ENCODE measurements at places on chromosomes 1 and 21.

GRCh38 chr21:32459972-32460371 lies 47.5 kb downstream of the EVA1C start:
- no peak for DNase-seq

DNA sequence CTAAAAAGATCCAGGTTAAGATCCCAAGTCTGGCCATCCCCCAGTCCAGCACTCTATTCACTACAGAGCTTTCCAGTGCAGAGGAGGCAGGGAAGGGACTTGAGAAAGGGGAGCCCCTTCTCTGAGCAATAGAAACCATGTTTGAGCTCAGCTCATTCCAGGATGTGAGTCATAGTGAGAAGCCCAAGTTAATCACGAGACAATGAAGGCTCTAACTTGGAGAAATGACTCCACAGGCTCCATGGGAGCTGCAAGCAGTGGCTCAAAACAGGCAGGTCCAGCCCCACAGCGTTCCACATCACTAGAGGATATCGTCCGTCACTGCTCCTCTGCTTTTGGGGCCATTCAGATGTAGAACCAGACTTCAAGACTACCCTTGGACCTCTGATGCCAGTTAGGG lies 59.1 kb downstream of the CAMK2N1 start:
- DNase-seq: no peak

- DNase-seq: no peak
These were observed 128.4 kb upstream of the MROH9 start for GRCh38 chr1:170806961-170807360.

DNA sequence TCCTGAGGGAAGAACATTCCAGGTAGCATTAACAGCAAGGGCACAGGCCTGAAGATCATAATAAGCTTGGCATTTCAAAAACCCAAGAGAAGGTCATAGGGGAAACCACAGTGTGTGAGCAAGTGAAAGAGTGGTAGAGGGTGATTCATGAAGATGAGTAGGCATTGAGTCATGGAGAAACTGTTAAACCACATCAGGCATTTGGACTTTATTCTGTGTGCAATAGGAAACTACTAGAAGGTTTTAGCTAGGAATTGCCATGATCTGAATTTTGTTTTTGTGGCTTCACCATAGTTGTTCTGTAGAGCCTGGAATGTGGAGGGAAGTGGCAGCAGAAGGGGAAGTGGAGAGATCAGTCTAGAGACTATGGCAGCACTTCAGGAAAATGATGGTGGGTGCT lies 359.0 kb upstream of the PTBP2 start:
- no peak for DNase-seq

DNA sequence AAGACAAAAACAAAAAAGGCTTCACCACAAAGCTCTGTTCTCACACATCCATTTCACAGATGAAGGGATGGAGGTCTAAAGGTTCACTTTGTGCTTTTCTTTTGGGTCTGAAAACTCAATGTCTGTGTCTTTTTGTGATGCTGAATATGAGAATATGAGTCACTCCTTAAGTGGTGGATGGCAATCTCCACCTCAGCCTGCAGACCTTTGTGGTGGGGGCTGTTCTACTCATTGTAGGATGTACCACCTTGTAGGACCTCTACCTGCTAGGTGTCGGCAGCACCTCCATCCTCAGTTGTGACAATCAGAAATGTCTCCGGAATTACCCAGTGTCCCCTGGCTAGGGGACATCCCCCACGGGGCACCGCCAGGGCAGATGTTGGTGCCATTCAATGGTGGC lies 42.8 kb downstream of the UBASH3A start:
- DNase-seq: no peak

DNA sequence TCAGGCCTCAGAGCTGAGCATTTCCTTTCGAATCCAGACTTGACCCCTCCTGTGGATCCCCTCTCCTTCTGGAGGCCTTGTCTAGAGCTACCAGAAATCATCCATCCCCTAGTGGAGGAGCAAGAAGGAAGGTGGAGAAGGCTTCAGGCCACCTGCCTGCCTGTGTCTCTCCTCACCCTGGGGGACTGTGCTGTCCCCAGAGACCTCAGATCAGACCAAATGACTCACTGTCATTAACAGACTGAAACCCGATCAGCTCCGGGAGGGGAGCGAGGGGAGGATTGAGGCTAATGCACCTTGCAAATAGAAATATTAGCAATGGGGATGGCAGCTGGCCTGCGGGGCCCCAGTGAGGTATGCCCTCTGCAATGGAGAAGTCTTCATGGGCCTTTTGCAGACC lies 2.1 kb downstream of the MYBPH start:
- no peak for DNase-seq

DNA sequence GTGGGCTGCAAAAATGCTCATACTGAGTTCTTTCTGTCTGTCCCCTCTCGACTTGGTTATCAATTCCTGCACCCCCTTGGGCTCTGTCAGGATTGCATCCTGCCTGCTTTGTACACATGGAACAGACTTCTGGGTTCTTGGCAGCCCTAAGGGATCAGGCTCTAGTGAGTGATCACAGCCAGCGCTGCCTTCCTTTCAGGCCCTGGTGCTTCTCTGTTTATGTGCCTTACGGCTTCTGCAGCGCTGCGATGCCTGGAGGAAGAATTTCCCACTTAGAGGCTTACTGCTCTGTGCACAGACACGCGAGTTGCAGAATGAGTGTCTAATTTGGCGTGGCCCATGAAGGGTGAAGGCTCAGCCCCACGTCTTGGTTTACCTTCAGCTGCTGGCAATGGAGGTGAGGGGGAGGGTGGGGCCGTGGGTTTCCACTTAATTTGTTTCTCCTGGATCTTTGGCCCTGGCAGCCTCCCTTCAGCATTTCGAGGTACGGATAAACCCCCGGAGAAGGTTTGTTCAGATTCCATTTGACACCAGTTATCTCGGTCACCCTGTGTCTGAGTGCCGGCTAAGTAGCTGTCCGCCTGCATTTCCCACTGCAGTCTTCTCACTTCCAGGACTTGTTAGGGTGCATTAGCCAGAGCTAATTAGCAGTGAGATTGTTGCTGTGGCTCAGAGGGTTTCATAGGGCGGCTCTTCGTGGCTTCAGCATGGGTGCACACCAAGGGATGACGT lies 227.3 kb downstream of the DYRK1A start:
- no peak for DNase-seq

- DNase-seq: no peak
These were observed 165.4 kb upstream of the NBPF11 start for GRCh38 chr1:148317288-148317985.

- DNase-seq: peak; percentile 15
These were observed 62.8 kb downstream of the EDEM3 start for GRCh38 chr1:184691719-184692324.

GRCh38 chr1:117734403-117734802 lies 128.6 kb downstream of the TENT5C start:
- no peak for DNase-seq

- DNase-seq: no peak
These were observed 32.1 kb upstream of the HIVEP3 start for GRCh38 chr1:41950820-41951219.

DNA sequence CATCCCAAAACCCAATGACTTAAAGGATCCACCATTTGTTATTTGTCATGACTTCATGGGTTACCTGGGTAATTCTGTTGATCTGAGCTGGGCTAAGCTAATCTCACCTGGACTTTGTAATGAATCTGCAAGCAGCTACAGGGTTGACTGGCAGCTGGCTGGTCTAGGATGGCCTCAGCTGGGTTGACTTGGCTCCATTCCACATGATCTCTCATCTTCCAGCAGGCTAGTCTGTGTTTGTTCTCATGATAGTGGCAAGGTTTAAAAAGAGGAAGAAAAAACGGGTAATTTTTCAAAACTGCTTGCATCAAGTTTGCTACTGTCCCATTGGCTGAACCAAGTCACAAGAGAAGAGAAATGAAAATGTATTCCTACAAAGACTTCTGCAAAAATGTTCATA lies 24.8 kb upstream of the ZMYM4 start:
- peak; percentile 77 for DNase-seq

- DNase-seq: no peak
These were observed 10.9 kb downstream of the ARHGEF2 start for GRCh38 chr1:155967341-155968050.

- no peak for DNase-seq
These were observed 2.1 kb downstream of the SLC22A15 start for GRCh38 chr1:115978292-115978941.

GRCh38 chr1:203211812-203212211 lies 17.7 kb downstream of the CHIT1 start:
- no peak for DNase-seq

DNA sequence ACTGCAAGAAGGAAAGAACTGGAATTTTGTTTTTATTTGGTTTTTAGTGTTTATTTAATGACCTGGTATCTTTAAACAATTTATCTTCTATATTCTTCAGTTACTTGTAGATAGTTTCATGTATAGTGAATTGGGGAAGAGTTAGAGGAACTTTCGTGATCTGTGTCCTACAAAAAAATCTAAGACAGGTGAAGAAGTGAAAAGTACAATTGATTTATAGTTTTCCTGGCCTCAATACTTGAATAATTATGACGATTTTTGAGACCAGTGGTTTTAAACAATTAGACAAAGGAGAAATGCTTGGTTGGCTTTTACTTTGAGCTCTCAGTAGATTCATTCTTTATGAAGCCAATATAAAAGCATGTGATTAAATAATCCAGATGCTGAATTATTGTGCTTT lies 7.5 kb downstream of the MIER1 start:
- DNase-seq: no peak

DNA sequence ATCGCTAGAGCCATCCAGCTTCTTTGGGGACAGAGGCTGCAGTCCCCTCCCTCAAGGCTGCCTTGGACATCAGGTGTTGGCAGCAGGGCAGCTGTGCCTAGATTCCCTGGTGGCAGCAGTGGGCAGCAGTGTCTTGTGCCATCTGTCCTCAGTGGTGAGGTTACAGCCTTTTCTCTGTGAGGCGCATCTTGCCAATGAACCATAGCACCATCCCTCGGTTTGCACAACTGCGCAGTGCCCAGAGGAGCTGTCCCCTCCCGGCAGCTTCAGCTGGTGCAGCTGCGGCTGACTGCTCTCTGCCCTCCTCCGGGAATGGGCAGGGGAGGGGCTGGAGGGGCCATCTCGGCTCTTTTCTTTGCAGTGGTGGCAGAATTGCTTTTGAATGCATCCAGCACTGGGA lies 59.0 kb upstream of the C8B start:
- peak; percentile 7 for DNase-seq

GRCh38 chr1:77506771-77507170 lies 175.7 kb downstream of the ZZZ3 start:
- DNase-seq: no peak

DNA sequence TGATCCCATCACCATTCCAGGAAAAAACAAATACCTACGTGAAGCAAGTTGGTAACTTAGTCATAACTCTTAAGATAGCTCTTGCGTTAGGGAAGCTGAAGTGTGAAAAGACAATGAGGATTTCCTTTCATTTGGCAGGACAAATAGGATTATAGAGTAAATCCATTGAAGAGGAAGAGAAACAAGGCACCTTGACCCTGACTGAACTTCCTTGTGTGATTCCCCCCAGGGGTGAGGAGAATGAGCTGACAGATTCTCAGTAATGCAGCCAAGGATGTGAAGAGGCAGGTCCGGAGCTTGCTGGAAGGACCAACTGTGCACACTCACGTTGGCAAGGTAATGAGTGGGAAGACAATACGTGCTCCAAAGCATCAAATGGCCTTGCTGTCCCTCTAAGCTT lies 55.0 kb upstream of the HMCN1 start:
- DNase-seq: no peak

DNA sequence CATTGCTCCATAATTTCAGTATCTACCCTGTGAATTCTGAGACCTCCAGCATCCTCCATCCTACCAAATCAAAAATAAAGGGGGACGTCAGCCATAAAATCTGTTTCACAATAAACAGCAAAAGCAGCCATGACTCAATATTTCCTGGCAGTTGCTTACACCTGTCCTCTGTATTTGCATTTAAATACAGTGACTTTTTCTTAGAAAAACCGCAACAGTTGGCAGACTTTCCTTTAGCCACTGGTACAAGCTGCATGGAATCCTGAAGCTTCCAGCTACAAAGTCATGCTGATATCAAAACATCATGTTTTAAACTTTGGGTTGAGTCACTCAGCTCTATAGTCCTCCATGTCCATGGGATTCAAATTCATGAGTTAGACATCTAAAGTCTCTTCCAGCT lies 278.0 kb upstream of the KAZN start:
- DNase-seq: no peak

GRCh38 chr1:8381618-8382017 lies 63.7 kb downstream of the SLC45A1 start:
- DNase-seq: no peak

DNA sequence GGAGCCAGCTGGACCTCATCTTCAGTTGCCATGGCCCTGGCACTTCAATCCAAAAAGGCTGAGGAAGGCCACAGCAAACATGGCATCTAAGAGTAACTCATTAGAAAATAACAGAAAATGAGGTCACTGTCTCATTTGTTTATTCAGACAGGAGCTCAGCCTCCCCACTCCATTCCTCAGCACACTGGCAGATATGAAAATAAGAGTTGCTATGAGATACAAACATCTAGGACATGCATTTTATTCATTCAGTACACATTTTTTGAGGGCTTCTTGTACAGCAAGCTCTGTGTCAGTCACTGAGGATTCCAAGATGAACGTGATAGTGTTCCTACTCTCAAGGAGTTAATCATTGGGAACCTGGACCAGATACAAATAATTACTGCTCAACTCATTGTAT lies 32.7 kb upstream of the TMEM125 start:
- DNase-seq: no peak

- no peak for DNase-seq
These were observed 43.4 kb downstream of the ITSN1 start for GRCh38 chr21:33685613-33686197.

- DNase-seq: no peak
These were observed 10.7 kb downstream of the ATP1A4 start for GRCh38 chr1:160161965-160162705.

- DNase-seq: no peak
These were observed 97.4 kb upstream of the DUSP10 start for GRCh38 chr1:221839321-221839720.

DNA sequence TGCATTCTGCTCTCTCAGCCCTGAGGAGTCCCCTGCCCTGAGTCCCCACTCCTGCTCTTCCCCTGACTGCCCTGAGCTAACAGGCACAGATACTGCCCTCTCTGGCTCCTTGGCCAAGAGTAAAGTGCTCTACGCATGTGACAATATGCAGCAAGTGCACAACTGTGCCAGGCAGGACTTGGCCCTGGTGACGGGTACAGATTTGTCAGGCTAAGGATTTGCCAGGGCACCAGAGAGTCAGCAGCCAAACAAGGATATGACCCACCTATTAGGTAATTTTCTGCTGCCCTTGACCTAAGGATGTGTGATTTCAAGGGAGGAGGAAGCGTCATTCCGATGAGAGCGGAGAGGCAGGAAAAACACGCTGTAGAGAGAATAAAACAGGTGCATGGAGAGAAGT lies 339.0 kb downstream of the PTPRU start:
- no peak for DNase-seq

- no peak for DNase-seq
These were observed at the start of gene CADM3 for GRCh38 chr1:159171254-159171687. TSS of gene CADM3 (plus strand) at chr1:159171615. CDS start at chr1:159171766, 151 bp downstream.

- DNase-seq: no peak
These were observed 794 bp upstream of the FAM76A start for GRCh38 chr1:27724961-27725373.

All from SHP77 (cell line).